ENCODE measurements at places on chromosomes 3 and 15. TPM values are rescaled to one million over a fixed set of nuclear protein-coding genes. Genes with fewer than 3 reads are reported as not detected.

- H3K36me3 ChIP-seq: no peaks in the 10 kb centered on the region
- no peak overlapping the region for H3K4me3 ChIP-seq
- H3K4me1 ChIP-seq: no peaks in the 10 kb centered on the region
- H3K27me3 ChIP-seq: no peaks in the 10 kb centered on the region
These were observed 87.5 kb downstream of the NEK10 start for GRCh38 chr3:27281671-27282150.

- H3K27me3 ChIP-seq: no peaks in the 10 kb centered on the region
- no peak for DNase-seq
- no peaks in the 10 kb centered on the region for H3K4me1 ChIP-seq
- no peak overlapping the region for H3K27ac ChIP-seq
These were observed 166.1 kb downstream of the ISL2 start for GRCh38 chr15:76502678-76503077.

GRCh38 chr3:157275832-157276231 lies 115.9 kb upstream of the CCNL1 start:
- no peak overlapping the region for H3K27ac ChIP-seq
- H3K27me3 ChIP-seq: peaks cover 2% of the 10 kb centered on the region
- H3K4me3 ChIP-seq: no peak overlapping the region
- H3K4me1 ChIP-seq: no peaks in the 10 kb centered on the region
- H3K36me3 ChIP-seq: no peaks in the 10 kb centered on the region

GRCh38 chr15:92733934-92734521 lies 78.5 kb upstream of the FAM174B start:
- peak overlapping the region; percentile 83 for H3K4me3 ChIP-seq
- no peaks in the 10 kb centered on the region for H3K36me3 ChIP-seq
- H3K4me1 ChIP-seq: peaks cover 3% of the 10 kb centered on the region
- peaks cover 24% of the 10 kb centered on the region for H3K27me3 ChIP-seq

DNA sequence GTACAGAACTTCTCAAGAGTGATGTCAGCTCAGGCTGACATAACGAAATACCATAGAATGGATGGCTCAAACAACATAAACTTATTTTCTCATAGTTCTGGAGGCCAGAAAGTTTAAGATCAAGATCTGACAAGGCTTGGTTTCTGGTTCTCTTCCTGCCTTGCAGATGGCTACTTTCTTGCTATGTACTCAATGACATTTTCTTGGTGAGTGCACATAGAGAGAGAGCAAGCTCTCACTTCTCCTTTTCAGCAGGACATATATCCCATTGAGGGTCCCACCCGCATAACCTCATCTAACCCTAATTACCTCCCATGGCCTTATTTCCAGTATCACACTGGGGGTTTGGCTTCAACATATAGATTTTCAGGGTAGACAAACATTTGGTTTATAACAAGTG lies 1072.1 kb downstream of the PLOD2 start:
- no peaks in the 10 kb centered on the region for H3K36me3 ChIP-seq
- H3K4me1 ChIP-seq: no peaks in the 10 kb centered on the region
- no peak overlapping the region for H3K27ac ChIP-seq
- H3K4me3 ChIP-seq: no peak overlapping the region

- H3K27me3 ChIP-seq: no peaks in the 10 kb centered on the region
- H3K4me3 ChIP-seq: no peak overlapping the region
- peaks cover 66% of the 10 kb centered on the region for H3K36me3 ChIP-seq
- peaks cover 11% of the 10 kb centered on the region for H3K4me1 ChIP-seq
- no peak for DNase-seq
- no peak overlapping the region for H3K27ac ChIP-seq
These were observed 9.2 kb downstream of the ACAA1 start for GRCh38 chr3:38127611-38128302.

- H3K27ac ChIP-seq: no peak overlapping the region
- H3K36me3 ChIP-seq: no peaks in the 10 kb centered on the region
- H3K4me1 ChIP-seq: no peaks in the 10 kb centered on the region
These were observed 154.2 kb downstream of the IMPG2 start for GRCh38 chr3:101166150-101166549.

DNA sequence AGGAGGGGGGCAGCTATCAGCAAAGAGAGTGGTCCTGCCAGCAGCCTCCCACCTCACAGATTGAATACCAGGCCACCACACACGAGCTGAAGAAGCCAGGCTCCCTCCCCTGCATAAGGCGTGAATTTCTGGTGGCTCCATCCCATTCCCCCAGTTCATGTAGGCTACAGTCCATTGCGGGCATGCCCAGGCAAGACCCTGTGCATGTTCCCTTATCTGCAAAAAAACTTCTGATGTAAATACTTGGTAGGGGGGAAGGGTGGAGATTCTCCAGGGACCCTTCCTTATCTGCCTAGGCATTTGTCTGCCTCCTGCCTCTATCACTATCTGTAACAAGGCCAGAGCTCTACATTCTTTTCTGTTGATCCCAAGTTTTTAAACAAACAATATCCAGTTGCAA lies 27.6 kb upstream of the UBP1 start:
- peaks cover 3% of the 10 kb centered on the region for H3K36me3 ChIP-seq
- DNase-seq: no peak
- no peak overlapping the region for H3K27ac ChIP-seq
- no peaks in the 10 kb centered on the region for H3K27me3 ChIP-seq
- no peaks in the 10 kb centered on the region for H3K4me1 ChIP-seq

- no peak overlapping the region for H3K4me3 ChIP-seq
- peaks cover 3% of the 10 kb centered on the region for H3K27me3 ChIP-seq
- DNase-seq: no peak
- no peaks in the 10 kb centered on the region for H3K36me3 ChIP-seq
- no peaks in the 10 kb centered on the region for H3K4me1 ChIP-seq
These were observed 99.2 kb downstream of the GOLIM4 start for GRCh38 chr3:167996514-167996913.

- H3K36me3 ChIP-seq: no peaks in the 10 kb centered on the region
- H3K4me1 ChIP-seq: no peaks in the 10 kb centered on the region
- no peak overlapping the region for H3K4me3 ChIP-seq
- DNase-seq: no peak
These were observed 1137.0 kb downstream of the ROBO2 start for GRCh38 chr3:78176869-78177268.

The PRSS50 gene
- total RNA-seq: not detected

The AGTR1 gene
- not detected for total RNA-seq

The TAGLN3 gene
- 0.33 TPM for total RNA-seq

The ZCWPW2 gene
- total RNA-seq: not detected

The TMED3 gene
- total RNA-seq: 54.3 TPM

The SCG5 gene
- total RNA-seq: 2.2 TPM

The TMEM158 gene
- 0.66 TPM for total RNA-seq

The IGDCC3 gene
- not detected for total RNA-seq

The IP6K1 gene
- total RNA-seq: 42.2 TPM
